Mesangial cell (primary cell): ENCODE measurements at places on chromosomes 5 and 9. TPM values are rescaled to one million over a fixed set of nuclear protein-coding genes. Genes with fewer than 3 reads are reported as not detected.

Gene ETF1
- total RNA-seq = 49.2 and 85.9 TPM in 2 replicates

Gene NTMT1
- total RNA-seq = 41.3 and 79.5 TPM in 2 replicates

Gene FRMD3
- total RNA-seq = 1.3 and 2.9 TPM in 2 replicates

Gene GHR
- total RNA-seq = 0.49 and 0.51 TPM in 2 replicates

Gene RALGPS1
- total RNA-seq = 1.1 and 7.1 TPM in 2 replicates

Gene HINT1
- 147 and 196 TPM in 2 replicates for total RNA-seq
